Cortex of kidney (tissue), 1 donor: ENCODE measurements at places on chromosomes 7 and 10.

DNA sequence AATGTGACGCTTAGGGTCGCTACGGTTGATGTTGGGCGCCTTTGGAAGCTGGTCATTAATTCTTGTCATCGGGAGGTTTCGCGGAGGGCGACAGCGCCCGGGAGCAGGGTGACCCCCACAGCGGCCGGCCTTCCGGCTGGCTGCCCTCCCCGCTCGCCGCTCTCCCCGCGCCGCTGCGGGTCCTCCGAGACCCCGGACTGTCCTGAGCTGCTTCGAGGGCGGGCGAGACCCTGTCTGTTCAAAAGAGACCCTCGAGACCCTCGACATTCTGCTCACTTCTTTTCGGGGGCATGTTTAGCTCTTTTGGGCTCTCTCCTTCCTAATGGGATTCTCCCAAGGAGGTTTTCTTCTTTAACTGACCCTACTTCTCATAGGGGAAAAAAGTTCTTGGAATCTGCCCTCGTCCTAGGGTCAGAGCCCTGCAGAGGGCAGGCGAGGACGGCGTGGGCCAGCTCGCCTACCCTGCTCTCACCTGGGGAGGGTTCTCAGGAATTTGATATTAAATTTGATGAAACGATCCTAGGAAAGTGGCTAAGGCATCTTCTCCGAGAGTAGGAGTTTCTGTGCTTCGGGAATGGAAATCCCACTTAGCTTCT lies 257.0 kb downstream of the OTUD1 start:
- DNase-seq = no peak

- no peak for DNase-seq
Measured at GRCh38 chr7:134328900-134329299, 12.2 kb upstream of the SLC35B4 start.

- no peak for DNase-seq
Measured at GRCh38 chr10:44369296-44369695, 15.6 kb downstream of the CXCL12 start.

- DNase-seq = no peak
Measured at GRCh38 chr7:55237156-55237893, 127.8 kb upstream of the LANCL2 start.

DNA sequence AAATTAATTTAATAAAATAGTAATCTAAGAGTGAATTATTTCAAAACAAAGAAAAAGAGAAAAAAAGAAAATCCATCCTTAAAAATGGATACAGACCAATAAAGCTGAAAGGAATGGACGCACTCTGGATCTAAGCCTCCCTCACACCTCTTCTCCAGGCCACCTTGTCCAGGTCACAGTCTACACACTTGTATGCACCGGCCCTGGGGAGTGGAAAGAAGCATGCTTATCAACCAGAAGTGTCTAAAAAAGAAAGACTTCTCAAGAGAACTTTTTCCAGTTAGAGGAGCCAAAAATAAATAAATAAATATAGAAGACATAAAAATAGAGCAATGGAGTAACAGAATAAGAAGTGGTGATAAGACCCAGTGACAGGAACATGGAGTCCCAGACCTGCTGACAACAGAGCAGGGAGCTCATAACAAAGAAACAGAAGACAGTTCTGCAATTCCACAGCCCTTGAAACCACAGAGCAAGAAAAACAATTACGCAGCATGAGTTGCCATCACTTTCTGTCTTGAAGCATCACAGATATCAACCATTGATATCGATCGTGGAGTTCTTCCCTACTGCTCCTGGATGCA lies 311.7 kb upstream of the NFE2L3 start:
- no peak for DNase-seq

DNA sequence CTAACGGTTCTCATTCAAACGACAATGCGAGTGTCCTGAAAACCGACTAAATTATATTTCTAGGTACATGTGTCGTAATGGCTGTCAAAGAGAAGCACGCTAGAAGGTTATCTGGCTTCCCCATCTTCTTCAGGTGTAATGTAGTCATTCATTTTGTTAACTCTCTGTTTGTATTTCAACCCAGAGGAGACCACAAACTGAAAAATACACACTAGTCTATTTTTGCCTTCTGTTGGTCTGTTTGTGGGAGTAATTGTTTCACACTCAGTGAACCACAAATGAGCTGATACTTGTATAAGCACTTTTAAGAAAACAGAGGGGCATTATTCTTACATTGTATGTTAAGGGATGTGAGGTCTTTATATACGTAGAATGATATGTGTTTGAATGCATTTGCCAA lies 305.9 kb downstream of the GATA3 start:
- DNase-seq = no peak

- no peak for DNase-seq
Measured at GRCh38 chr10:70890917-70891431, 2.6 kb upstream of the PCBD1 start.

DNA sequence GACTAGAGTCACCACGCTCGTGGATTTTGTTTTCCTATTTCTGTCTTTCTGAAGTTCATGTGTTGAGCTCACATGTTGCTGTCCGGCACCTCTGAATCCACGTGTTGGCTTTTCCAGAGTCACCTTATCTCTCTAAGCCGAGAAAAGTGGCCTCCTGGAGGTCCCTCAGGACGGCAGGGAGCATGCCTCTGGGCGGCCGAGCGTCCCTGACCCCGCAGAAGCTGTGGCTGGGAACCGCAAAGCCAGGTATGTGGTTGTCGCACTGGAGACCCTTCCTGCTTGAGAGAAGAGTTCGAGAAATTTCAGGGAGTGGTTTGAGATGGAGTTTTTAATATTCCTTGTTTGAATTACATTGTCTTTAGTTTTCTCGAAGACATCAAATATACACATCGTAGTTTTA lies 12.6 kb downstream of the IQCE start:
- no peak for DNase-seq

GRCh38 chr10:51186361-51186760 lies 112.1 kb downstream of the PRKG1 start:
- no peak for DNase-seq

DNA sequence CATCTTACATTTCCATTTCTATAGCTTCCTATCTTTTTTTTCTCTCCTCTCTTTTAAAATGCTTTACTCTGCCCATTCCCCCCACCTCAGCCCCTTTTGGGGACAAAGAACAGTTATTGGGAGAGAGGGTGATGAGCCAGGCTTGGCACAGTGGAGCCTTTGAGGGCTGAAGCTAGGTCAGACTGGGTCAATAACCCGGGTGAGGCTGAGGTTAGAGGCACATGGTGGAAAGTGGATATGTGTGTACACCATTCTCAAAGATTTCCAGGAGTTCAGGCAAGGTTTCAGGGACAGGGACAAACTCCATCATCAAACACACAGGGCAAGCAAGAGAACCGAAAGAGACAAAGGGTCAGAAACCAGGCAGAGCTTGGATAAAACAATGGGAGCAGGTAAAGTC lies 11.5 kb downstream of the ABCB4 start:
- DNase-seq = no peak

DNA sequence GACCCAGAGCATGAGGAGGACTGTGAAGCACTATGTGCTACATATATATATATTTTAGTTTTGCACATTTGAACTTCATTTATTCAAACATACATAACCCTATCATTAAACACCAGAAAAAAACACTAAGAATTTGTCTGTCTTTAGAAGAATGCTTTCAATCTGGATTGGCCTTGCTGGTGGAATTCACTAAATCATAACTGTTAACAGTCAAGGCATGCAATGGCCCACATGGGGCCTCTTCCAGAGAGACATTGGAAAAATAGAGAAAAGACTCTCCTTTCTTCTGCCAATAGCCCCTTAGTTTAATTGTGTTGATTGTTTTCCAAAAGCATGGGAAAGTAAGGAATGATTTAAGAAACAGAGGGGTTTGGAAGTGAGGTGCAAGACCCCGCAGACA lies 77.9 kb downstream of the MRPL32 start:
- DNase-seq = no peak

DNA sequence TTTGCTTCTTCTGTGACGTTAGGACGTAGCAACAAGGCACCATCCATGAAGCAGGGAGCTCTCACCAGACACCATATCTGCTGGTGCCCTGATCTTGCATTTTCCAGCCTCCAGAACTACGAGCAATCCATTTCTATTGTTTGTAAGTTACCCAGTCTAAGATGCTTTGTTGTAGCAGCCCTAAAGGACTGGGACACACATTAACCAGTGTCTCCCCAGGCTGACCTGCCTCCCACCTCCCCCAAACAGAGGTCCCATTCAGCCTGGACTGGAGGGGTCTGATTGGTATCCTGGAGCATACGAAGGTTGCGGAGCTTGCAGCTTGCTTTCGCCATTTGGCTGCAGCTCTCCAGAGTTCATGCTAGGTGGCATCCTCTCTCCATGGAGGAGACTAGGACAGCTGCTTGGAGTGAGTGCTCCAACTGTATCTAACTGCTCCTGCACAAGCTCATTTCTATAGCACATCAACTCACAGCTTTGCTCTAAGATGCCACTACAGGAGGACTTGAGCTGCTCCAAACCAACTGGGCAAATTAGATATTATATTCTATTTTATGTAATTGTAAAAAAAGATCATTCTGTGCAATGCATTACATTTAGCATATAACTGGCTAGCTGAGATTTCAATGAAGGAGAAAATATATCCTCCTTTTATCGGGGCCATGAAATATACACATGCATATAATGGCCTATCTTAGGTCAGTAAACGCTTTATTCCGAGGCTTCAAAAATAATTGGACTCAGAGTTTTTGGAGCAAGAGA lies 8.0 kb upstream of the GRK5 start:
- DNase-seq = no peak

DNA sequence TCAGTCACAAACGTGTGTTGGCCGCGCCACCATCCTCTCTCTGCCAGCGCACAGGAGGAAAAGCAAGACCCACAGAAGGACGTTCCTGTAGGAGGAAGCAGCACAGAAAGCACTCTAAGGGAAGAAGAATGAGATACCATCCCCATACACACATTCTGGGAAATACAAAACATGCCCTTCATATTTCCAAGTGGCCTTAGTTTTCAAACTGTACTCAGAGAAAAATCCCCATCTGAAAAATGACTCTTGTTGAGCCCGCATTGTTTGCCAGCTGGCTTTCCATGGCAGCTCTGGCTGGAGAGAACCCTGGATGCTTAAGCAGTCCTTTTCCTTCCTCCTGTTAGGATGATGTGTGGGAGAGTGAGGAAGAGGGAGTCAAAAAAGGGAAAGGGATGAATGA lies 33.1 kb downstream of the MTURN start:
- no peak for DNase-seq

DNA sequence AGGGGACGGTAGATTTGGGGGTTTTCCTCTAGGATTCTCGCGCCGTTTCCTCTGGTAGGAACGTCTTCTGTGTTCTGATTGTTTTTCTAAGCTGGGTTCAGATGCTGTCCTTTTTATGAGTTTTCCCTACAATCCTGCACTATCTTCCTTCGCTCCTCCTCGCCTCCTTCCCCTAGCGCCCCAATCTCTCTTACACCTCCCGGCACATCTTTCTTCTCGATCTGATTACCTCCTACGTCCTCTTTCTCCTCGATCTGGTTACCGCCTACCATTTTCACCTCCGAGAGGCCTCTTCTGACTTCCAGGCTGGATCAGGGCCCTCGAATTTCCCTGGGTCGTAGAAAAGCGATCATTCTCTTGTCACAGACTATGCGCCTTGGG lies 413 bp downstream of the BUD31 start:
- DNase-seq = no peak

DNA sequence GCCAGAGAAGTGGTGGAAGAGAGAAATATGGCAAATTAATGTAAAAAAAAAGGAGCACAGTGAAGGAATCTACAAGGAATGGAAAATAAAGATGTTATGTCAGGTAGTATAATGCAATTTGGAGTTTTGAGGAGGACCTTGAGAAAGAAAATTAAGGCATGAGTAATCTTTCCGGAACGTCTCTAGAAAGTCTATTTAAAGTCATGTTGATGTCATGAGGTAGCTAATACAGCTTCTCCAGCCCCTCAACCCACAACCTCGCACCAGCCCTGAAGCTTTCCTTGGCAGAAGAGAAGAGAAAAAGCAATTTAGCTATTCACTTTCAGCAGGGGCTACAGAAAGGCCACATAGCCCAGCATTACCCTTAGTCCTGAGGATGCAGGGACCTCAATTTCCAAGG lies 22.5 kb downstream of the TRDMT1 start:
- DNase-seq = no peak

GRCh38 chr7:28539289-28539981 lies 127.1 kb downstream of the CREB5 start:
- DNase-seq = no peak

DNA sequence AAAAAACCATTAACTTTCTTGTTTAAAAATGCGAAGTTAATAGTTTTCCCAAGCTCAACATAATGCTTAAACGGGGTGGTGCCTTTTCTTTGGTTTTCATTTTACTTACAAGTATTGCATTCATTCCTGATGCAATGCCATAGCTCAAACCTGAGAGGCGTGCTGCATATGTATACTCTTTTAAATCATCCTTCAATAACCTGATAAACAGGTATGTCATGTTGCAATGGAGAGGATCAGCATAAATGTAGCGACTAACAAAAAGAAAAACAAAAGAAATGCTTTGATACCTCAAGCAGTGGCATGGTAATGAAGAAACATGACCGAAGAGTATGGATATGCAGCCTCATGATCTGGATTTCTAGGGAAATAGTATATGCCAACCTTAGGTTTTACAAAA lies 95.4 kb downstream of the IDE start:
- no peak for DNase-seq

DNA sequence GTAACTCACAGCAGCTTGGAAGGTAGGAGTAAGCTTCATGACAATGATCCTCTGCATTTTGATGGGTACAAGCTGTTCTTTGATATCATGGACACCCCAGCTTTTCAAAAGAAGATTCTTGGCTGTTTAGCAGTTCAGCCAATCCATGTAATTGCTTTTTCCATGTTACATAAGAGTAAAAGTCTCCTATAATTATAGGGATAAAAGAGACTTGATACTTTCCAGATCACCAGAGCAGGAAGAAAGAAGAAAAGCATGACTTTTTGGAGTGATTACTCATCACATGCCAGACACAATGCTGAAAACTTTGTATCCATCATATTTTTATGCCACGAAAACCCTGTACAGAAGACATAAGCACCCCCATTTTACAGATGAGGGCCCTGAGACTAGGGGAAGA lies 1049.7 kb downstream of the NRG3 start:
- no peak for DNase-seq

- DNase-seq = no peak
Measured at GRCh38 chr7:142459551-142459963, 201.7 kb upstream of the PRSS58 start.

GRCh38 chr7:21355406-21355874 lies 72.4 kb upstream of the SP4 start:
- no peak for DNase-seq

GRCh38 chr10:5810225-5810624 lies 3.0 kb downstream of the GDI2 start:
- DNase-seq = no peak

- no peak for DNase-seq
Measured at GRCh38 chr7:130893441-130893894, 159.5 kb upstream of the KLF14 start.

GRCh38 chr10:30285970-30286369 lies 63.1 kb downstream of the MTPAP start:
- DNase-seq = no peak

- DNase-seq = no peak
Measured at GRCh38 chr10:35885076-35885475, 243.0 kb upstream of the FZD8 start.

DNA sequence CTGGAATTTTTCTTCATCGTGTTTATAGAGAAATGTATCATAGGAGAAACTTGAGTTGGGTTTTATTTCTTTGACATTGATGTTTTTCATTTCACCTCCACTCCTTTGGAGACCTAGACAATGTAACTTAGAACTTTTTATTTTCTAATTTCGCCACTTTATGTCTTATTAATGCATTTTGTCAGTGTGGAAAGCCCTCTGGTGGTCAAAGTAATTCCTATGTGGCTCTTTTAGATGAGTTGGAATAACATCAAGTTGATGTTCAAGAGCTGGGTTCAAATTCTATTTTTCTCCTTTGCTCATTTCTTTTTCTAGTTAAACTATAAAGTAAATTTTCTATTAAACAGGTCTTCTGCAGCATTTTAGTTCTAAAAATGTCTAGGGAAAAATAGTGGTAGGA lies 478.6 kb downstream of the LRMDA start:
- no peak for DNase-seq
